Stimulated activated CD4-positive, alpha-beta T cell treated with anti-CD3 and anti-CD28 coated beads, Interleukin-2, amount 100 ng/mL, for 48 hours (primary cell): ENCODE measurements at places on chromosomes 3 and 15.

DNA sequence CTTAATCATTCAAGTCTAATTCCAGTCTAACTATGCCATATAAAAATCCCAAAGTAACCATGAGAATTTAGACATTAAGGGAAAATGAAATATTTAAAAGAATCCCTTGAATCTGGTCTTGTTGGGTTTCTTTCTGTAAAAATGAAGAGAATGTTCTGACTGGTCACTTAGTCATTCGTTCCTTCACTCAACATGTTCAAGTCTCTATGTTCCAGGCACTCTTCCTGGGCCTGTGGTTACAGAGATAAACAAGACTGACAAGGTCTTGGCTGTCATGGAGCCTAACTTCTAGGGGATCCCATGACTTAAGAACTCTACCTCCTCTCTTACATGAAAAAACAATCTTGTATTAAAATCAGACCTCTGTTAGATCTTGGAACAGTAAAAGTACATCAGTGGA, 638.6 kb upstream of the TBL1XR1 start:
- DNase-seq = no peak

DNA sequence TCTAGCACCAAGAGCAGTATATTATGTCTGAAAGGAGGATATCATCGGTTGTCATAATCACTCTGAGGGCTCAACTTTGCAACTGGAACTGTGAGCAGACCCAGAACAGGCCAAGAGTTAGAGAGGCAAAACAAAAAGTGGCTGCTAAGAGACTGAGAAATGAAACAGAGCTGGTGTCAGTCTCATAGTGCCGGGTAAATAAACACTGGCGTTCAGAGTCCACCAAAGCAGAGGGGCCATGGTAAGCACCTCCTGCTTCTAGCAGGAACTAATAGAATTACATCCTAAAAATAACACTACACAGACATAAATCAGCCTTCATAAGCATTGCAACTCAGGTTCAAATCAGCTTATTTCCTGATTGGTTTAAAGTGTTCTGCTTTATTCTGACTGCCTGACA, 10.3 kb upstream of the IL12A start:
- no peak for DNase-seq

GRCh38 chr3:51995346-51996163, at the start of gene RPL29:
RPL29 (minus strand) TSS chr3:51995895; CDS start chr3:51995461, 434 bp downstream.
- DNase-seq = peak; percentile 85

- DNase-seq = no peak
Measured at GRCh38 chr3:105862217-105862616, 6.6 kb downstream of the CBLB start.

DNA sequence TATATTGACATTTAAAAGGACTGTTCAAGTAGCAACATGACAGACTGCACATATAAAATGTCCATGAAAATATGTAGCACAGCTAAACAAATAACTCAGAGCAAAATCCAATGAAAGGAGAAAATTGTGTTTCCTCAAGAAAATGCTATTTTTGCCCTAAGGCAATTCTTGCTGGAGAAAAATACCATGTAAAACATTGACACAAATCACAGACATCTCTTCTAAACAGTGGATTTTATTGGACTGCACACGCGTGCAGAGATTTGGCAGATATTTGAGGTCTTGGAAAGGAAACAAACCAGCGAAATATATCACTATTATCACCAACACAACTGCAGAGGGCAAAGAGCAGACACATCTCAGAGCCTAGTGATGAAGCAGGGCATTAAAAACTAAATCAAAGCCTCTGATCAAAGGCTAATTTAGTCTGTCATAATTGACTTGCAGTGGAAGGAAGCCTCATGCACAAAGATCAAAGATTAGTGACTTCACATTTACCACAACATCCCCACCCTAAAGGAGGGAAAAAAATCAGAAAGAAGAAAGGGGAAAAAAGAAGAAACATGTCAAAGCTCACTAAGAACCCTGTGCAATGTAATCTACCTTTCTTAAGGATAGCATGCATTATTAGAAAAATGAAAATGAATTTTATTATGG, 52.4 kb downstream of the CHL1 start:
- DNase-seq = no peak

- DNase-seq = no peak
Measured at GRCh38 chr15:42130246-42130986, 26.0 kb downstream of the PLA2G4F start.

- DNase-seq = no peak
Measured at GRCh38 chr3:155657161-155657560, 87.7 kb downstream of the PLCH1 start.

DNA sequence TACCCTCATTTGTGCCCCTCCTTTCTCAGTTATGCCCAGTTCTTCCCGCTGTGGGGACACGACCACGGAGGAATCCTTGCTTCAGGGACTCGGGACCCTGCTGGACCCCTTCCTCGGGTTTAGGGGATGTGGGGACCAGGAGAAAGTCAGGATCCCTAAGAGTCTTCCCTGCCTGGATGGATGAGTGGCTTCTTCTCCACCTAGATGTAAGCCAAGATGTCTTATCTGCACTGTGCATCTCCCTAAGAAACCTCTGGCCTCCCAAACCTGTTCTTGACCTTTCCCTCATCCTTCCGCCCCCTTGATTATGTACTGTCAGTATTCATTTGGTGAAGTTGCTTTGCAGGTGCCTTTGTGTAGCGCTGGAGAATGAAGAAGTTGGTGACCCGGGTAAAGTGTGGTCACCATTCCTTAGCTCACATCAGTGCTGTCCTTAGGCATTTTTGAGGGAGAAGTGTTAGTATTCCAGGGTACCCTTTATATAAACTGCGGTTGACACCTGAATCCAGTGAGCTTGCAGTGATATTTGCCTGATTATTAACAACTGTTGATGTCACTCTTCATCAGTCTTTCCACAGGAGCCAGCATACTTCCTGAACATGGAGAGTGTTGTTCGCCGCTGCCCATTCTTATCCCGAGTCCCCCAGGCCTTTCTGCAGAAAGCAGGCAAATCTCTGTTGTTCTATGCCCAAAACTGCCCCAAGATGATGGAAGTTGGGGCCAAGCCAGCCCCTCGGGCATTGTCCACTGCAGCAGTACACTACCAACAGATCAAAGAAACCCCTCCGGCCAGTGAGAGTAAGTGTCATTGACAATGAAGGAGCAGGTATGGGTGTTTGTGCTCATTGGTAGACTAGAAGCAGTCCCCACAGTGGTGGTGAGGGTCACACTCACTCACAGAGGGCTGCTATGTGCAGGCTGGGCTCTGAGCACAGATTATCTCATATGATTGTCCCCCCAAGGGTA, 966 bp downstream of the ALAS1 start:
- no peak for DNase-seq

DNA sequence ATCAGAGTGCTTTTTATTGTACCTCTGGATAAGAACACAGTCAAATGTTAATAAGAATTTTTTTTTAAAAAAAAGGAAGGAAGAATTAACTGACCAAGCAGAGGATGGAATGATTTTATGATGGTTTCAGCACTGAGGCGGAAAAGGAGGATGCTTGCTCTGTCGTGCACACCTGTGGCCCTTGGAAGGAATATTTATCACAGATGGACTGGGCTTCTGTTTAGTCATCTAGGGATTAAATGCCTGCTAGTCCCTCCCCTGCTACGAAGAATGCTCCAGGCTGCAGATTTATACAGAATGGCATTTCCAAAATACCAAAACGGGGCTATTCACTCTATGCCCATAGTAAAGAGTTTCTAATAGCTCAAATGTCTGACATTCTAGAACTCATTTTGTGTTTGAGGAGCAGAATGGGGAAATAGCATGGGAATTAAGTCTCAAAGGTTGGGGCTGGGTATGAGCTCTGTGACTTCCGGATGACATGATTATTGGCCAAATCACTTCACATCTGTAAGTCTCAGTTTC, 92.8 kb upstream of the BCL6 start:
- no peak for DNase-seq

- no peak for DNase-seq
Measured at GRCh38 chr3:182618085-182618732, 175.1 kb upstream of the ATP11B start.

GRCh38 chr15:38349251-38349650, 96.6 kb downstream of the SPRED1 start:
- no peak for DNase-seq

DNA sequence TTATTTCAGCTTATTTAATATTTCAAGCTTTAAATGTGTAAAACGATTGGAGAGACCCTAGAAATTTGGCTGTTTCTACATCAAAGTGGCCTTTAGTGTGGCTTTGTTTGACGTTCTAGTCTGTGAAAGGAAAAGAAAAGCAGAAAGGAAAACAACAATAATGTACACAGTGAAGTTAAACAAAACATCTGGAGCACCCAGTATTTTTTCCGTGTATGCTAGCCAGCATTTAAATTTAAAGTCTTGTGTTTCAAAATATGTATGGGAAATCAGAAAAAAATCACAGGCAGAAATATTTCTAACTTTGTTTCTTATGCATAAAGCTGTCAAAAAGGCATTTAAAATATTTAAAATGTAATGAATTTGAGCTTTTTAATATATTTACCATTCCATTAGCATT, 218.1 kb downstream of the NAALADL2 start:
- no peak for DNase-seq

DNA sequence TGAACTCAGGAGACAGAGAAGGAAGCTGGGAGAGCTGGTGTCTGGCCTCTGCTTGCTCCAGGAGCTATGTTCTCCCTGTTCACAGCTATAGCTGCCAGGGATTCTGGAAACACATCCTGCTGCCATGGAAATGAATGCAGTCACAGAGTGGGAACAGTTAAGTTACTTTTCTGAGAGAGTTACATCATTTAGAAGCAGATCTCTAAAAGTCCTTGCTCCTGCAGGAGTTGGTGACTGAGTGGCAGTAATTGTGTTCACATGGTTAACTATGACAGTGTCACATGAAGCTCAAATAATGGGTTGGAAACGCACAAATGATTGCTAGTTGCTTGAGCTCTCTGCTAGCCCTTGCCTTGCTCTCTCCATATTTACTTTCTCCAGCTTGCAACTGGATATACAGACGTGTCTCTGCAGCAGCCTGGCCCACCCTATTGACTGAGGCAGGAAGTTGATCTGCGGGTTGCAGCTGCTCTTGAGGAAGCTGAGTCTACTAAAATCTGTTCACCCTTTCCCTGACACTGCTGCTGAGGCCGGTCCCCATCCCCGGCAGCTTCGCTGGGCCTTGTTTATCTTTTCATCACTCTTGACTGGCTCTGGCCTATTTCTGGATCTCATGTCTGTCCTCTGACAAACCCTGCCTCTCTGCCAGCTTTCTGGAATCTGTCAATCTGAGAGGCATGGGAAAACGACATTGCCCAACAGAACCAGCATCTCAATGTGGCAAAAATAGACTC, 16.7 kb upstream of the ISLR start:
- DNase-seq = no peak

DNA sequence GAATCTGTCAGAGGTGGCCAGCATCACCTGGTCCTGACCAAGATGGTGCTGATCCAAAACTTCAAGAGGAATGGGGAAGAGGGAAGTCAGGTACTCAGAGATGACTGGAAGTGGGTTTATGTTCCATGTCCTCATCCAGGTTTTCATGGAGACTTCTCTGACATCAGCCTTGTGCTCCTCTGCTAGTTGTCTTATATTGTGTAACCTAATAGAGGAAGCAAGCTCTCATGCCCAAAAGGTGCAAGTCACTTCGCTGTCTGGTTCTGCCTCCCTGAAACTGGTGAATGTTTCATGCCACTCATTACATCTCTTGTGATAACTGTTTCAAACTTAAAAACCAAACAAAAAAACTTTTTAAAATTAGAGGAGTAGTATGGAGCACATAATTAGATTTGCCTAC, 127.2 kb upstream of the MANF start:
- no peak for DNase-seq

- DNase-seq = no peak
Measured at GRCh38 chr15:89672221-89673164, 6.7 kb downstream of the PLIN1 start.

DNA sequence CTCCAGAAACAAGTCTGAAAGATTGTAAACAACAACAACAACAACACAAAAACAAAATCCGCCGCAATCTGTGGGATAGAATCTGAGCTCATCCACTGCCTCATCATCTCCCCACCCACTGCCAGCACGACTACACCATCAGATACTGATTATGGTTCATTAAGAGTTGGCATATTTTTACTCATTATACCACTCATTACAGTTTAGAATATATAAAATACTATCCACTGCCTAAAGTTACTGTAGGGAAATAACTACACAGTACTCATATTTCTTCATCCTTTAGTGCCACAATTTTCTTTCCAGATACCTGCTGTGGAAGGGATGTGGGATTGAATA, 152.5 kb upstream of the PEX5L start:
- DNase-seq = no peak

GRCh38 chr3:132625613-132626012, 28.5 kb downstream of the ACKR4 start:
- DNase-seq = no peak

- DNase-seq = no peak
Measured at GRCh38 chr3:184240384-184241140, 8.2 kb downstream of the ALG3 start.

DNA sequence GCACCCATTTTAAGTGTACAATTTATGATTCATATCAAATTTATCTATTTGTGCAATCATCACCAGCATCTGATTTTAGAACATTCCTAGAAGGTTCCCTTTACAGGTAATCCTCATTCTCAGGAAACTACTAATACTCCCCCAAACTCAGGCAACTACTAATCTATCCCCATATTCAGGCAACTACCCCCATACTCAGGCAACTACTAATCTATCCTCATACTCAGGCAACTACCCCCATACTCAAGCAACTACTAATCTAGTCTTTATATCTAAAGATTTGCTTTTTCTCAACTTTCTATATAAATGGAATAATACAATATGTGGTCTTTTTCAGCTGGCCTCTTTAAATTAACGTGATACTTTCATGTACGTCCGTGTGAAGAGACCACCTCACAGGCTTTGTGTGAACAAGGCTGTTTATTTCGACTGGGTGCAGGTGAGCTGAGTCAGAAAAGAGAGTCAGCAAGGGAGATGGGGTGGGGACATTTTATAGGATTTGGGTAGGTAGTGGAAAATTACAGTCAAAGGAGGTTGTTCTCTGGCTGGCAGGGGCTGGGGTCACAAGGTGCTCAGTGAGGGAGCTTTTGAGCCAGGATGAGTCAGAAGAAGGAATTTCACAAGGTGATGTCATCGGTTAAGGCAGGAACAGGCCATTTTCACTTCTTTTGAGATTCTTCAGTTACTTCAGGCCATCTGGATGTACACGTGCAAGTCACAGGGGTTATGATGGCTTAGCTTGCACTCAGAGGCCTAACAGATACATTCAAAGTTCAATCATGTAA, 1444.5 kb upstream of the CADM2 start:
- DNase-seq = no peak

DNA sequence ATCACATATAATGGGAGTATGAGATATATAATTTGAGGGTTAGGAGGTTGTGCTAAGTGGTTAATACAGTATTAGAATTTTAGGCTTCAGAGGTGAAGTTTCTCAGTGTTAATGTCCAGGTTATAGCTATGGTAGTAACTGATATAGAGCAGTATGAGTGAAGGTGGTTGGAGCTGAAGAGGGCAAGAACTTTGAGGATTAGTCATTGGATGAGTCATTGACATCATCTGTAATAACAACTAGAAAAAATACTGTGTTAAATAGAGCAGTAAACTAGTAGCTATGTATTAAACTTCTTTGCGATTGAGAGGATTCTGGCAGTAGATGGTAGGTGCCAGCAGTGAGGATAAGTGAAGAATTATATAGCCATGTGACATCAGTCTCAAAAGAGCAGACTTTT, 47.5 kb upstream of the EIF3J start:
- DNase-seq = no peak

GRCh38 chr3:10983219-10983916, 9.2 kb upstream of the SLC6A1 start:
- DNase-seq = peak; percentile 4
